ENCODE measurements at places on chromosomes 11 and 22. TPM values are rescaled to one million over a fixed set of nuclear protein-coding genes. Genes with fewer than 3 reads are reported as not detected.

VSIG10L2 gene
- total RNA-seq: not detected

TRIM5 gene
- 25.0 TPM for total RNA-seq

MTMR2 gene
- total RNA-seq: 32.0 TPM

SYTL2 gene
- 78.0 TPM for total RNA-seq

CDKN1C gene
- total RNA-seq: 0.87 TPM

APLP2 gene
- 21.9 TPM for total RNA-seq

PATE2 gene
- total RNA-seq: not detected

CARD18 gene
- total RNA-seq: not detected

OR5T3 gene
- not detected for total RNA-seq

CNTN5 gene
- total RNA-seq: not detected

SPDYC gene
- total RNA-seq: not detected

GNG3 gene
- total RNA-seq: not detected

ENTHD1 gene
- total RNA-seq: 0.21 TPM

PIH1D2 gene
- total RNA-seq: not detected

APLNR gene
- not detected for total RNA-seq

PLCB3 gene
- total RNA-seq: 20.4 TPM

SLC2A11 gene
- 10.7 TPM for total RNA-seq

MMP1 gene
- not detected for total RNA-seq

Measured in activated CD8-positive, alpha-beta memory T cell treated with anti-CD3 and anti-CD28 coated beads, Interleukin-2, amount 10 ng/mL, durations not matched to agents 7 days and 5 days (primary cell).